Left kidney (tissue), 8 donors: ENCODE measurements at places on chromosomes 5 and 9. TPM values are rescaled to one million over a fixed set of nuclear protein-coding genes. Genes with fewer than 3 reads are reported as not detected.

EMB gene
- polyA plus RNA-seq, result 5.2 TPM

TRIO gene
- polyA plus RNA-seq, result 130 TPM

PCDHGC4 gene
- 4.4 TPM for polyA plus RNA-seq

PRXL2C gene
- 6.3 TPM for polyA plus RNA-seq

TLX3 gene
- not detected for polyA plus RNA-seq

SEPTIN8 gene
- polyA plus RNA-seq, result 84.6 TPM

FUT7 gene
- not detected for polyA plus RNA-seq

ANKDD1B gene
- 9.7 TPM for polyA plus RNA-seq

POU4F3 gene
- polyA plus RNA-seq, result 0.13 TPM

OCLN gene
- polyA plus RNA-seq, result 49.7 TPM

ADGRD2 gene
- 0.10 TPM for polyA plus RNA-seq

KCNMB1 gene
- polyA plus RNA-seq, result 1.1 TPM

PCDHA1 gene
- polyA plus RNA-seq, result not detected

EPB41L4A gene
- polyA plus RNA-seq, result 30.8 TPM

PLPP7 gene
- polyA plus RNA-seq, result 1.9 TPM

TTC16 gene
- polyA plus RNA-seq, result 0.28 TPM

ZNF608 gene
- 83.4 TPM for polyA plus RNA-seq

GRCh38 chr5:3386637-3387036 lies 209.0 kb upstream of the IRX1 start:
- no peak for DNase-seq

- DNase-seq, result no peak
Observed at GRCh38 chr5:63439537-63439936, 522.7 kb downstream of the HTR1A start.

DNA sequence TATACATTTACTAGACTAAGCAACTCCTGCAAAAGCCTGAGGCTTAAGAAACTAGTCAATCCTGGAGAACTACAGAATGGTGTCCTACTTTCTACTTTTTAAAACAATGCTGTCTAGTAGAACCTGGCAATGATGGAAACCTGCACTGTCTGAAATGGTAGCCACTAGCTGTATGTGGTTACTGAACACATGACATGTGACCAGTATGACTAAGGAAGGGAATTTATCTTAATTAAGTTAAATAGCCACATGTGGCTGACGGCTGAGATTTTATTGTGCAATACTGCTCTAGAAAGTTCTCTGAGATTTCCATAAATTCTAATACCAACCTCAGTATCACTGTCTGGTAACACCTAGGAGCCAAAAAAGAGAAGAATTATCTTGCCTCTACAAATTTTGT lies 44.9 kb upstream of the RAPGEF6 start:
- no peak for DNase-seq

- no peak for DNase-seq
Observed at GRCh38 chr5:158875272-158875679, 224.4 kb downstream of the EBF1 start.

- no peak for DNase-seq
Observed at GRCh38 chr5:54804086-54804485, 181.3 kb downstream of the ESM1 start.

GRCh38 chr5:26329562-26330189 lies 708.7 kb downstream of the CDH9 start:
- peak; percentile 7 for DNase-seq

- peak; percentile 83 for DNase-seq
Observed at GRCh38 chr9:76458903-76459693, at the start of gene GCNT1. GCNT1 (plus strand) TSS chr9:76459182; CDS start chr9:76502382, 43,200 bp downstream.

DNA sequence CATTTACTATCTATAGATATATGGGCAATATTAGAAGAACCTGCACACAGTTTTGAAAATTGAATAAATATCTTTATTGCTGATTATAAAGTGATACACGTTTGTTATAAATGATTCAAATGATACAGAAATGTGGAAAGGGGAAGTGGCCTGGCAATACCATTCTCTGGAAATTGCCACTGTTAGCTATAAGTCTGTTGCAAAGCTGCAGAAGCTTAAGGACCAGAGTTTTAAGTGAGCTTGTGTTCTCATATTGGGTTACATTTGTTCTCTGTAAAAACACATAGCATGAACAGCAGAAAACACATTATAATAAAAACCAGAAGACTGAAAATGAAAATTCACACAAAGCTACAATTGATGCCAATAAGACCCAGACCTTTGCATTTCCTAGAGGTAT lies 59.6 kb downstream of the RASGRF2 start:
- no peak for DNase-seq

DNA sequence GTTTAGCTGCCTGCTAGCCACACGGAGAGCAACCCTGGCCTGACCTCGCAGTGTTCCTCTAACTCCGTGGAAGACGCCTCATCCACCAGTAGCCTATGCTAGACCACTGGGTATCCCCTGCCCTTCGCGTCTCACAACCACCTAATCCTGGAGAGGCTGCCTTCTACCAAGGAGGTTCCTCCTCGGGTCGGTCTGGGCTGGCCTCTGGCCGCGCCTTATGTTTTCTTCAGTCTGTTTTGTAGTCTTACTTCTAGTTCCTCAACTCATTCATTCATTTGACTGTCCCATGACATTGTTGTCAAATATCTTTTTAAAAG lies 1.6 kb upstream of the TPM2 start:
- DNase-seq, result no peak

- DNase-seq, result no peak
Observed at GRCh38 chr5:72041654-72042053, 65.6 kb upstream of the MAP1B start.

- DNase-seq, result peak; percentile 86
Observed at GRCh38 chr5:131386779-131387178, 122.9 kb downstream of the CDC42SE2 start.

- DNase-seq, result no peak
Observed at GRCh38 chr9:27489087-27489876, 34.8 kb upstream of the IFNK start.

GRCh38 chr5:7242118-7242710 lies 153.7 kb upstream of the ADCY2 start:
- DNase-seq, result no peak

GRCh38 chr9:87676976-87677775 lies 48.7 kb upstream of the CTSL start:
- no peak for DNase-seq

DNA sequence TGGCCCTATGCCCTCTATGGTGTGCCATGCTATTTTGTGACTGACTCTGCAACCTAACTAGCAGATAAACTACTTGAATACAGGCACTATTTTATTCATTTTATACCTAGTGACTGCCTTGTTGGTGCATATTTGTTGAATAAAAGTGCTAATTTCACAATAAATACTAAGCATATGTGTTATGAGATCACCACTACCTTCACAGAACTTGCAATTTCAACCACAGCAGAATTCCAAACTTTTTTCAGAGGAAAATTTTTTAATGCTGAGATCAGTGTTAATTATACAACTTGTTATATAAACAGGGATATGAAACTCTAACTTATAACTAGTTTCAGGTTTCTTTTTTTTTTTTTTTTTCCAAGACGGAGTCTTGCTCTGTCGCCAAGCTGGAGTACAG lies 94.8 kb downstream of the NR3C1 start:
- no peak for DNase-seq

GRCh38 chr5:72125941-72126620 lies 18.8 kb downstream of the MAP1B start:
- no peak for DNase-seq

DNA sequence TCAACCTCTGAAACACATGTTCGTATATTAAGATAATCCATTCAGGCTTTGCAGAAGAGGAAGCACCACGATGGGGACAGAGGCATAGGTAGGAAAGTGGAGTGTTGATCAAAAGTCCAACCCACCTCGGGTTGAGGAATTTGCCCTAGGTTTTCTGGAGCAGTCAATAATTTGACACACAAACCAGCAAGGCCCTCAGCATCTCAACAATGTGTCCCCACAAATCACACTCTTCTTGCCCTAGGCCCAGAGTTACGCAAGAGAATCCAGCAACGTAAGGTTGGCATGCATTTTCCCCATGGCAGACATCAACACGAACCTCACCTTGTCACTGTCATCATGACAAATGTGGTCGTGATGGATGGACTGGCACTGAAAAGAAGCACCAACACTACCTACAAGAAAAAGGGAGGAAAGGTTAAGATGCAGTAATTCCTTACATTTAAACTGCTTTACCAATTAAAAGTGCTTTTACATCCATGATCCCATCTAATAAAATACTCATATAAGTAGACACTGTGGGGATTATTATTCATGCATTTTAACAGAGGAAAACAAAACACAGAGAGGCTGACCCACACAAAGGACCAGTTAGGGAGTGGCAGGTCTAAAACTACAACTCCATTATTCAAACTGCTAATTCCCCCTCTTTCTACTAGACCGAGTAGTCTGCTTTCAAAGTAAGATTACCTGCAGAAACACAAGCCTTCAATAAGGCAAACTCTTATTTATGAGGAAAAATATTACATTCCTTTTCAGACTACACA lies 24.4 kb upstream of the RNF38 start:
- no peak for DNase-seq

GRCh38 chr5:142845954-142846398 lies 75.8 kb downstream of the ARHGAP26 start:
- DNase-seq, result no peak

DNA sequence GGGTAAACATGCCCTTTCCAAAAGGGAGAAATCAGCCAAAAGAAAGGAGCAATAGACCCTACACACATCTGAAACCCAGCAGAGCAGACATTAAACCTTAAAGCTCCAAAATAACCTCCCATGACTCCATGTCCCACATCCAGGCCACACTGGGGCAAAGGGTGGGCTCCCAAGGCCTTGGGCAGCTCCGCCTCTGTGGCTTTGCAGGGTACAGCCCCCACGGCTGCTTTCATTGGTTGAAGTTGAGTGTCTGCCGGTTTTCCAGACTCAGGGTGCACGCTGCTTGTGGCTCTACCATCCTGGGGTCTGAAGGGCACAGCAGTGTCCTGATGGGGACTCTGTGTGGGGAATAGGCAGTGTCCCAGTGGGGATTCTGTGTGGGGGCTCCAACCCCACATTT lies 146.5 kb downstream of the ZDHHC21 start:
- DNase-seq, result no peak

- DNase-seq, result no peak
Observed at GRCh38 chr9:79630521-79631403, 59.0 kb downstream of the TLE4 start.

DNA sequence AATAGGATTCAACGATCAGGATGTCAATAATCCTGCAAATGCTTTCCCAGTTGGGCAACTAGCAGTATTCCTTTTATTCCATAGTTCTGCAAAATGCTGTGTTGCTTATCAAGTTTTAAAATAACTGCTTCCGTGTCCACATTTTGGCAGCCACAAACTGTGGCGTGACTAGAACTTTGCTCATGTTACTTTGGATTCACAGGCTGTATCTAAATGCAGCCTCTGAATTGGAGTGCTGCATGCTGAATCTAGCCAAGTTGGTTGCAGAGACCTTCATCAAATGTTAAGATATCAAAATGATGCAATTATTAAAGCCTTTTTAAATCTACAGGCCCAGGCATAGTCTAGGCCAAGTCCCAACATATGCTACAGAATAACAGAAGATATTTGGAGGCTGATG lies 249.2 kb downstream of the NR2F1-AS1 start:
- DNase-seq, result no peak

- no peak for DNase-seq
Observed at GRCh38 chr9:96487949-96488348, 38.0 kb downstream of the HABP4 start.

- DNase-seq, result no peak
Observed at GRCh38 chr9:105647595-105648349, 14.5 kb upstream of the TAL2 start.

GRCh38 chr5:132052520-132052919 lies 7.9 kb upstream of the IL3 start:
- DNase-seq, result no peak

DNA sequence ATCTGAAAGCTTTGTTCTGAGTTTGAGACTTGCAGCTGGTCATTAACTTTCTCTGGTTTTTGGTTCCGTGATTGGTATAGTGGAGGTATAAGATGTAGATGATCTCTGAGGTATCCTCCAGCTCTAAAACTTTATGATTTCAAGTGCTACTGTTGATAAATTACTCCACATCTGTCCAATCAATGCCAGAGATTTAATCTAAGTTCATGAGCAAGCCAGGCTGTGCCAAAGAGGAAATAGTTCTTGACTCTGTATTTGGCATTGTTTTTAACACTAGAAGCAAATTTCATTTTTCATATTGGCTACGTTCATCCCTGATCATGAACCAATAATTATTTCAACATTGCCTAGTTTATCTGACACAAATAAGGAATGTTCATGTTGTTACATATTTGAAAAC lies 28.5 kb upstream of the CHD1 start:
- DNase-seq, result no peak

- no peak for DNase-seq
Observed at GRCh38 chr9:133580419-133580738, 28.8 kb downstream of the FAM163B start.

GRCh38 chr9:98185611-98186171 lies 6.7 kb downstream of the CORO2A start:
- no peak for DNase-seq

GRCh38 chr5:143740956-143741355 lies 71.0 kb upstream of the HMHB1 start:
- no peak for DNase-seq

GRCh38 chr5:131541762-131542161 lies 93.3 kb downstream of the RAPGEF6 start:
- DNase-seq, result no peak
